ENCODE measurements at places on chromosomes 12 and 14. TPM values are rescaled to one million over a fixed set of nuclear protein-coding genes. Genes with fewer than 3 reads are reported as not detected.

Gene PTPRB
- total RNA-seq: 63.4 TPM

Gene NAV3
- total RNA-seq: 15.5 TPM

Gene KRT73
- total RNA-seq: not detected

Gene SRGAP1
- 5.3 TPM for total RNA-seq

Gene CDCA4
- total RNA-seq: 52.7 TPM

Gene GEMIN2
- 40.4 TPM for total RNA-seq

Gene TAS2R9
- total RNA-seq: not detected

Gene SERPINA12
- not detected for total RNA-seq

Gene OTOGL
- total RNA-seq: 0.10 TPM

Gene KRT83
- not detected for total RNA-seq

Gene PITPNM2
- total RNA-seq: 13.0 TPM

Gene MYO1H
- not detected for total RNA-seq

Measured in mammary microvascular endothelial cell (primary cell).